ENCODE measurements at places on chromosomes 13 and 19. TPM values are rescaled to one million over a fixed set of nuclear protein-coding genes. Genes with fewer than 3 reads are reported as not detected.

GRCh38 chr19:43754253-43754502 is 584 bp downstream of the SMG9 start:
- peak overlapping the region; percentile 71 for H3K4me3 ChIP-seq
- H3K27me3 ChIP-seq: no peaks in the 10 kb centered on the region
- H3K36me3 ChIP-seq: peaks cover 16% of the 10 kb centered on the region
- H3K4me1 ChIP-seq: peaks cover 38% of the 10 kb centered on the region
- peak overlapping the region; percentile 99 for H3K27ac ChIP-seq

The MISP3 gene
- total RNA-seq: 2.7 TPM

The CYP2A7 gene
- total RNA-seq: 4.9 TPM

DNA sequence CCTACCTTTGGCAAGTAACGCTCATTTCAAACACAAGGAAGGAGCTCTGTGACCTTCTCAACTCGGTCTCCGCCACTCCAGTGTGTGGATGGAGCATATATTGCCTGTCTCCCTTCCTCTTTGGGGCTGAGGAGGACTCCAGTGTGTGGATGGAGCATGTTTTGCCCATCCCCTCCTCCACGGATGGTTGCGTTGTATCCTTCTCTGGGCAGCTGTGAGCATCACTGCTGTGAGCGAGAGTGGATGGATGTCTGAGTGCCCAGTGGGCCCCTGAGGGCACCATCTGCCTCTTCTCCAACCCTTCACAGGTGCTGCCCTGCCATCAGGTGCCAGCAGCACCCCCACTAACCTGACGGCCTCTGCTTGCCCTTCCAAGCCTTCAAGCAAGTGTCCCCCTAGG is 186.2 kb downstream of the TEX29 start:
- H3K4me1 ChIP-seq: no peaks in the 10 kb centered on the region
- no peak overlapping the region for H3K27ac ChIP-seq
- no peak for DNase-seq

The UHRF1 gene
- 2.0 TPM for total RNA-seq

DNA sequence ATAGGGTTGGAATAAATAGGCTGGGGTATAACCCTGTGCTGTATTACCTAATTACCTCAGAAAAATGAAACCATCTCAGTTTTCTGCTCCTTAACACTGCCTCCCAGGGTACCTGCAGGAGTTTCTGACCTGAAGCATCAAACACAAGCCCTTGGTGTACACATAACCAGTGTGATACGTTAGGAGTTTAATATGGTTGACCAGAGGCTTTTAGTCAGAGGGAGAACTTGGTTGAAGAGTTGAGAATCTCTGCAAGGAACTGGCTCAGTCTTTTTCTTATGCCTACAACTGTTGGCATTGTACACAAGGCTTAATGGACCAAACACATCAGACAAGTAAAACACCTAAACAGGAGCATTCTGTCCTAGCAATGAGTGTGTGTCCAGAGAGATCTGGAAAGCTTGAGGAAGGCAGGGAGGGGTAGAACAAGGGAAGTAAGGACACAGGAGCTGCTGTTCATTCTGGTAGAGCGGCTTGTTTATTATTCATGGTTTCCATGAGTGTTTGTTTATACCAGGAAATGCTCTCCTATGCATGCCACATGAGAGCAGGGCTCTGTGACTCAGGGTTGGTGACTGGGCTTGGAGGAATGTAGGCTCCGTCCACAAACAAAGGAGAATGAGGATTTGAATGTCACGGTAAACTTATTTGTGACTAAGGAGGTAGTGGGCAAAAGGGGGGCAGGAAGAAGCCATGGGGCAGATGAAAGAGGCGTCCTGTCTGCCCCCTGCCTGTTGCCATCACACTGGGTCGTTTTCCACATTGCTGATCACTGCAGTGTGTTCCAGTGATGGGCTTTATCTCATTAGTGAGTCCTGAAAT is 11.9 kb upstream of the SPATA13 start:
- no peak for DNase-seq
- H3K4me3 ChIP-seq: no peak overlapping the region
- H3K36me3 ChIP-seq: no peaks in the 10 kb centered on the region
- peak overlapping the region; percentile 35 for H3K27ac ChIP-seq
- H3K27me3 ChIP-seq: no peaks in the 10 kb centered on the region
- H3K4me1 ChIP-seq: peaks cover 12% of the 10 kb centered on the region

The KIR3DL1 gene
- total RNA-seq: not detected

GRCh38 chr13:32310134-32310706 is 4.9 kb downstream of the ZAR1L start:
- H3K36me3 ChIP-seq: no peaks in the 10 kb centered on the region
- DNase-seq: no peak
- peaks cover 6% of the 10 kb centered on the region for H3K4me1 ChIP-seq
- no peaks in the 10 kb centered on the region for H3K27me3 ChIP-seq
- H3K27ac ChIP-seq: peak overlapping the region; percentile 31

The CEACAM1 gene
- 24.3 TPM for total RNA-seq

The ZSCAN22 gene
- 3.9 TPM for total RNA-seq

DNA sequence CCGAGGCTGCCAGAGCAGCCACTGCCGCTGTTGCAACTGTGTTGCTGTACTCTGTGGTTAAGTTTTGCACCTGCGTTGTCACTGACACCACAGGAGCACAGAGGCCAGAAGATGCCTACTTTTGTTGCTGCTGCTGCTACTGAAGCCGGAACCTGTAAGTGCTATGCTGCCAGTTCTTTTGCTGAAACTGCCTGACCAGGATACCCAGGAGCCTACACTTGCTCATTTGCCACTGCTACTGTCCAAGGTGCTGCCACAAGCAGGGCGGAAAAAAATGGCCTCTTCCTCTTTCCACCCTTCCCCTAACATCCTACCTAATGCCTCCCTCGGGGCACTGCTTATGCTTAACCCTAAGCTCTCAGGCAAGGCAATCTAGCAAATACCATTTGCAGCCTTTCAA is 29.0 kb upstream of the NBEA start:
- H3K27ac ChIP-seq: no peak overlapping the region
- no peak overlapping the region for H3K4me3 ChIP-seq
- H3K36me3 ChIP-seq: no peaks in the 10 kb centered on the region
- H3K27me3 ChIP-seq: no peaks in the 10 kb centered on the region

DNA sequence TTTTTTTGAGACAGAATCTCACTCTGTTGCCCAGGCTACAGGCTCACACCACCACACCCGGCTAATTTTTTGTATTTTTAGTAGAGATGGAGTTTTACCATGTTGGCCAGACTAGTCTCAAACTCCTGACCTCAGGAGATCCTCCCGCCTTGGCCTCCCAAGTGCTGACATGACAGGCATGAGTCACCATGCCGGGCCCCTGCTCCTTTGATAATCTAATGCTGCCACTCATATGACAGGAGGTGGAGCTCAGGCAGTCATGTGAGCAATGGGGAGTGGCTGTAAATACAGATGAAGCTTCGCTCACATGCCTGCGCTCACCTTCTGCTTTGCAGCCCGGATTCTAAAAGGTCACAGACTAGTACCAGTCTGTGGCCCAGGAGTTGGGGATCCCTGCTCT is 25.1 kb downstream of the ARHGEF18 start:
- H3K4me1 ChIP-seq: no peaks in the 10 kb centered on the region
- no peak for DNase-seq
- no peaks in the 10 kb centered on the region for H3K36me3 ChIP-seq
- H3K27ac ChIP-seq: no peak overlapping the region

The OR7A5 gene
- total RNA-seq: 0.74 TPM

- H3K4me3 ChIP-seq: no peak overlapping the region
- H3K27me3 ChIP-seq: no peaks in the 10 kb centered on the region
- H3K36me3 ChIP-seq: no peaks in the 10 kb centered on the region
- H3K27ac ChIP-seq: no peak overlapping the region
- peaks cover 35% of the 10 kb centered on the region for H3K4me1 ChIP-seq
These were observed 3.4 kb upstream of the POLD1 start for GRCh38 chr19:50380751-50381151.

DNA sequence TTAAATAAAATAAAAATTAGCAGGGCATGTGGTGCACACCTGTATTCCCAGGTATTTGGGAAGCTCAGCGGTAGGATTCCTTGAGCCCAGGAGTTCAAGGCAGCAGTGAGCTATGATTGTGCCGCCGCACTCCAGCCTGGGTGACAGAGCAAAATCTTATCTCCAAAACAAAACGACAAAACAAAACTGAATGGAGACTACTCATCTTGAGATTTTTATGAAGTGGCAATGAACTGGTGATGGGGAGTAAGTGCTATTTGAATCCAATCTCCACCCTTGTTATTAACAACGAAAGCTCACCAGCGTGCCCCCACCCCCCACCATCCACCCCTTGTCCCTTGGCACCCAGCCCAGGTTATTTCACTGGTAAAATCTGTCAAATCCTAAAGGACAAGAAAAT is 45.2 kb upstream of the URI1 start:
- H3K27ac ChIP-seq: no peak overlapping the region
- H3K36me3 ChIP-seq: no peaks in the 10 kb centered on the region
- H3K27me3 ChIP-seq: no peaks in the 10 kb centered on the region
- no peaks in the 10 kb centered on the region for H3K4me1 ChIP-seq

DNA sequence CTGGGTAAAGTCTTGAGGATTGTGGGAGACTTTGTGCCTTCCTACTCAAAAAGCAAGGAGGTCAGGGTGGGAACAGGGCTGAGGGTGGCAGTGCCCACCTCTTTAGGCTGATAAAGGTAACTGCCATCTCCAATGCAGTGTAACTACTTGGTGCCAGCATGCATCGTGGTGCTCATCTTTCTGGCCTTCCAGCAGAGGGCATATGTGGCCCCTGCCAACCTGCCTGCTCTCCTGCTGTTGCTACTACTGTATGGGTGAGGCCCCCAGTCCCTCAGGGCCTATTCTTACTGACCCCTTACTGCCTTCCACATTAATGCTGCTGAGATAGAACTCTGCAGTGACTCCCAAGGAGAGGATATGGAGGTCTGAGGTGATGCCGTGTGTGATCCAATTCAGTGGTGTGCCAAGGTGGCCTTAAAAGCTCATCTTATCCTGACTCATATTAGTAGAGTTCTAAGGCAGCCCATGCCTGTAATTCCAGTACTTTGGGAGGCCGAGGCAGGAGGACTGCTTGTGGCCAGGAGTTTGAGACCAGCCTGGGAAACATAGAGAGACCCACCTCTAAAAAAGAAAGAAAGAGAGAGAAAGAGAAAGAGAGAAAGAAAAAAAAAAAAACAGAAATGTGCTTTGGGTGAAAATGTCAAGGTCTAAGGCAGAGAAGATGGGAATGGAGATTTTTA is 9.7 kb upstream of the ARHGAP45 start:
- no peaks in the 10 kb centered on the region for H3K4me1 ChIP-seq
- DNase-seq: no peak
- peaks cover 5% of the 10 kb centered on the region for H3K36me3 ChIP-seq
- H3K27ac ChIP-seq: no peak overlapping the region
- H3K4me3 ChIP-seq: no peak overlapping the region

The COG3 gene
- total RNA-seq: 25.3 TPM

GRCh38 chr19:17455308-17456123 is 5.2 kb downstream of the NXNL1 start:
- H3K4me1 ChIP-seq: peaks cover 18% of the 10 kb centered on the region
- peaks cover 9% of the 10 kb centered on the region for H3K27me3 ChIP-seq
- no peak overlapping the region for H3K4me3 ChIP-seq
- H3K36me3 ChIP-seq: no peaks in the 10 kb centered on the region

The TRPM4 gene
- 22.8 TPM for total RNA-seq

GRCh38 chr19:30784850-30785457 is 412.8 kb downstream of the ZNF536 start:
- no peaks in the 10 kb centered on the region for H3K36me3 ChIP-seq
- H3K27me3 ChIP-seq: no peaks in the 10 kb centered on the region
- peak; percentile 76 for DNase-seq
- no peak overlapping the region for H3K27ac ChIP-seq
- peaks cover 19% of the 10 kb centered on the region for H3K4me1 ChIP-seq
- no peak overlapping the region for H3K4me3 ChIP-seq

DNA sequence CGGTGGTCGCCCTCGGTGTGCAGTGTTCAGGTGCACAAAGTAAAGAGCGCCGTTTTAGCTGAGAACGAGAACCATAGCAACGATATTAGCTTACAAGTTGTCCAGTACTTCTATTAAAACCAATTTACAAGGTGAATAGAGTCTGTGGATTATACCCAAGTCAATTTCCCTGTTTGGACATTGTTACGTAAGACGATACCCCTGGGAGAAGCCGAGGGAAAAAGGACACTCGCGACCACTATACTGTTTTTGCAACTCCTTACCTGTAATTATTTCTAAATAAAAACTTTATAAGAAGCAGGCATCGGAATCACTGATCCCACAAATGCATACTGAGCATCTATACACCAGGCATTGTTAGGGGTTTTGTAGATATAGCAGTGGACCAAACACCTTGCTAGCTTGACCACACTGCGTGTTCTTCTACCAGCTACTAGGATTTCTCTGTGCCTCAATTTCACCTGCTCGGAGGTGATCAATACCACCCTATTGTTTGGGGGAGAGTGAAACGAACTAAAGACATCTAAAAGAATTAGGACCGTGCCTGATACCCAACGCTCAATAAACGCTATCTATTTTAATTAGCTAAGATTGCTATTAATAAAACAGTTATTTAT is 488 bp upstream of the EEF2 start:
- peaks cover 49% of the 10 kb centered on the region for H3K4me1 ChIP-seq
- peak overlapping the region; percentile 92 for H3K27ac ChIP-seq
- H3K4me3 ChIP-seq: peak overlapping the region; percentile 100
- DNase-seq: no peak
- H3K36me3 ChIP-seq: peaks cover 3% of the 10 kb centered on the region
- H3K27me3 ChIP-seq: no peaks in the 10 kb centered on the region

The ZNF358 gene
- 87.4 TPM for total RNA-seq

- no peak overlapping the region for H3K4me3 ChIP-seq
- H3K27ac ChIP-seq: no peak overlapping the region
- H3K27me3 ChIP-seq: no peaks in the 10 kb centered on the region
- H3K36me3 ChIP-seq: no peaks in the 10 kb centered on the region
These were observed 227.0 kb upstream of the SLITRK5 start for GRCh38 chr13:87444135-87444534.

The TRPC4 gene
- total RNA-seq: 8.3 TPM

GRCh38 chr13:76004416-76004815 is 368.3 kb downstream of the LMO7 start:
- H3K27ac ChIP-seq: no peak overlapping the region
- DNase-seq: no peak
- no peak overlapping the region for H3K4me3 ChIP-seq
- H3K4me1 ChIP-seq: no peaks in the 10 kb centered on the region

The PRMT1 gene
- total RNA-seq: 156 TPM

The SIGLECL1 gene
- not detected for total RNA-seq

DNA sequence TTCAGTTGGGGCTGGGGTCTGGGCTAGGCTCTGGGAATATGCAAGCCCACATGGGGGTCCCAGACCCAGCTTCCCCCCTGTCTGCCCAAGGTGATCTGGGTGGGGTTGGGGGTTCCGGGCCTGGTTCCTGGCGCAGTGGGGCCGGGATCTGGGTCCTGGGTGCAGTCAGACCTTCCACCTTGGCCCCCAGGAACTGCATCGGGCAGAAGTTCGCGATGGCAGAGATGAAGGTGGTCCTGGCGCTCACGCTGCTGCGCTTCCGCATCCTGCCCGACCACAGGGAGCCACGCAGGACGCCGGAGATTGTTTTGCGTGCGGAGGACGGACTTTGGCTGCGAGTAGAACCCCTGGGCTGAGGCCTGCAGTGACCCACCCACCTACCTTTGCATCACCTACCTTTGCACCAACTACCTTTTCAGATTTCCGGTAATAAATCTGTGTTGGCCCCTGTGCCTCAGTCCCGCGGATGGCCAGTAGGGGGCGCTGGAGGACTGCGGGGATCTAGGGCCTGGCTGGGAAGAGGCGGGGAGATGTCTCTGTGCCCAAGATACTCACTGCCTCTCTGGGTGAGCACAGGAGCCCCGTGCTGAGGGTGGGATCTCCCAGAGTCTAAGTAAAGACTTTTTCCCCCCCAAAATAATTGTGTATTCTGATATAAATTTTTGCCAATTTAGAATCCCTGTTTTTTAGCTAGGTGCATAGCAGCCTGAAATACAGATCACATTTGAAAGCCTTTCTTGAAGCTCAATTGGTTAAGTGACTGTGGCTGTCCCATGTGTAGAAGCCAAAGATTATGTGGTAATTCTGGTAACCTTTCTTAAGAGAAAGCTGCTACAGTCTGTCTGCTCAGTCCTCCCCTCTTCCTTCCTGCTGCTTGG is 11.5 kb upstream of the CYP4F3 start:
- no peaks in the 10 kb centered on the region for H3K27me3 ChIP-seq
- no peaks in the 10 kb centered on the region for H3K4me1 ChIP-seq
- H3K27ac ChIP-seq: no peak overlapping the region
- H3K4me3 ChIP-seq: no peak overlapping the region
